Urinary bladder (tissue), 4 donors: ENCODE measurements at places on chromosomes 7 and 10. TPM values are rescaled to one million over a fixed set of nuclear protein-coding genes. Genes with fewer than 3 reads are reported as not detected.
A peak's percentile ranks its signal among the peaks of the same experiment; 100 is the strongest.

- no peak for DNase-seq
Measured at GRCh38 chr7:56174346-56174874, 58.2 kb upstream of the NUPR2 start.

The ERV3-1 gene
- polyA plus RNA-seq: 6.2 TPM

DNA sequence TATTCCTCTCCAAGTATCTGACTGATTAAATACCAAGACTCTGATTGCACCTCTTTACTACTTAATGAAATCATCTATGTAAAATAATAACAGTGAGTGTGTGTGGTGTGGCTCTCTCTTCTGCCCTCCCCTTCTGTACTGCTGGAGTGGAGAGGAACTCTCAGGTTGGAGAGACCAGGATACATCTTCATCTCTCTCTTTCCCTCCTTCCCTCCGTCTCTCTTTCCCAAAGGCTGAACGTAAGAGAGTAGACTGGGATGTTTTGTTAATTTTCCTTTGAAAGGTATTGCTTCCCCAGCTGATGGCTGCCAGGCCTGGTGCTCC is 272 bp upstream of the GJC3 start:
- DNase-seq: no peak

The TAC1 gene
- polyA plus RNA-seq: 0.91 TPM

The ELMO1 gene
- 14.1 TPM for polyA plus RNA-seq

The GTF2IRD2 gene
- 12.6 TPM for polyA plus RNA-seq

DNA sequence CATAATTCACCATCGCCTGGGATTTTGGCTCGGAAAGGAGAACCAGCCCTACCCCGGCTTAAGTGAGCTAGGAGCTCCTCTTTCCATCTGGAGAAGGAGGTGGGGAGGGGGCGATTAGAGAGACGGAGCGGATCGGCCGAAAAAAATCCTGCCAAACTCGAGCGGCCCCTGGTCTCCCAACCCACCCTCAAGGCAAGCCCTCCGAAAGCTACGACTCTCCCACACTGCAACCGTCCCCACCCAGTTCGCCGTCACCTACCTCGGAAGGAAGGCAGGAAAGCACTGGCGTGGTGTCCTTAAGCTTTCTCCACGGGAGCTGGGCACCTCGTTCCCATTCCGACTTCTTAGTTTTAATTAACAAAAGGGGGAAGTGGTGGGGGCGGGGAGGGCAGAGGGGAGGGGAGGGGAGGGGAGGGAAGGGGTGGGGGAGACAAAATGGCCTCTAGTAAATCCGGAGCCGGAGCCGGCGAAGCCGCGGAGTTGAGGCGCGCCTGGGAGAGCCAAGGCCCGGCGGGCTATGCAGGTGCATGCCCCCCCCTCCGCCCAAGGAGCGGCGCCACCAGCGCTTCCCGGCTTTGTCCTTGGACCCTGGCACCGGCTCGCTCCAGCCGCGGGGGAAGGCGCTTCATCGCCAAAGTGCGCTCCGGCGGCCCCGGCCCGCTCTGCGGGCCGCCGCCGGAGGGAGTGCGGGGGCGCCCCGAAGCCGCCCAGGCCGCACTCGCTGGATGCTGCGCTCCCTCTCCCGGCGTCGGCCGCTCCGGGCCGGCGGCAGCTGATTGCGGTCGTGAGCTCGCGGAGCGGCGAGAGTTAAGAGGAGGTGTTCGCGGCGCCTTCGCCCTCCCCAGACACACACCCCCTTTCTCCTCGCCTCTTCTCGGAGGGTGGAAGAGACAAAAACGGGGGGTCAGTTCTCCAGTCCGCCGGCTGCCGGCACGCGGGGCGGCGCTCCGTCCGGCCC is at the start of gene LRRC4:
TSS of gene LRRC4 (minus strand) at position 784 of the 958 bp plus-strand sequence. CDS start 797 bp downstream, outside the sequence.
- DNase-seq: no peak

GRCh38 chr7:140592964-140593671 is 47.5 kb downstream of the DENND2A start:
- DNase-seq: no peak

The GIMAP6 gene
- 30.3 TPM for polyA plus RNA-seq

- no peak for DNase-seq
Measured at GRCh38 chr10:31347705-31348104, 28.7 kb downstream of the ZEB1 start.

GRCh38 chr10:78619115-78619851 is 449.5 kb upstream of the ZMIZ1 start:
- DNase-seq: peak; percentile 48

The OGDHL gene
- 0.87 TPM for polyA plus RNA-seq

The RRP12 gene
- 12.3 TPM for polyA plus RNA-seq

- no peak for DNase-seq
Measured at GRCh38 chr10:131857156-131858117, 43.4 kb upstream of the PPP2R2D start.

The UCN3 gene
- polyA plus RNA-seq: not detected

DNA sequence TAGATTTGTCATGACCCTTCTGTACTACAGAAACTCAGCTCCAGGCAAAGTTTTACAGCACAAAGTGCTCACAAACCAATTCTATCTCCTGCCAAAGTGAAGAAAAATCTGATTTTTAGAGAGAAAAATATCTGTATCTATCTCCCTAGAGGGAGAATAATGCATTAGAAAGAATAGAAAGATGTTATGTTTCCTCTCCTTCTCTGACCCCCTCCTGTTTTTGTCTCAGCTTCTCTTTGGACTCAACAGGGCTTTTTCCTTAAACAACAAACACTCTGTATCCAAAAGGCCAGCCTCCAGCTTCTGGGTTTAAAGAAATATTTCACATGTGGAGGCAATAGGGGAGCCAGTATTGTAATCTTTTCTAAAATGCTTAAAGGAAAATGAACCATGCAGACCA is 627.4 kb downstream of the REEP3 start:
- DNase-seq: no peak

The TMEM236 gene
- polyA plus RNA-seq: 0.44 TPM

GRCh38 chr7:38070718-38071117 is 107.3 kb upstream of the STARD3NL start:
- no peak for DNase-seq

- no peak for DNase-seq
Measured at GRCh38 chr7:100013328-100013676, 2.1 kb upstream of the ZKSCAN1 start.

GRCh38 chr7:150373049-150373801 is 4.6 kb downstream of the REPIN1 start:
- no peak for DNase-seq

The CHST12 gene
- 29.6 TPM for polyA plus RNA-seq

The MMP21 gene
- polyA plus RNA-seq: not detected

- no peak for DNase-seq
Measured at GRCh38 chr7:149773446-149774236, at the start of gene ZNF467. Gene ZNF467 (minus strand): TSS chr7:149773588. CDS start chr7:149771032, 2,556 bp downstream.

DNA sequence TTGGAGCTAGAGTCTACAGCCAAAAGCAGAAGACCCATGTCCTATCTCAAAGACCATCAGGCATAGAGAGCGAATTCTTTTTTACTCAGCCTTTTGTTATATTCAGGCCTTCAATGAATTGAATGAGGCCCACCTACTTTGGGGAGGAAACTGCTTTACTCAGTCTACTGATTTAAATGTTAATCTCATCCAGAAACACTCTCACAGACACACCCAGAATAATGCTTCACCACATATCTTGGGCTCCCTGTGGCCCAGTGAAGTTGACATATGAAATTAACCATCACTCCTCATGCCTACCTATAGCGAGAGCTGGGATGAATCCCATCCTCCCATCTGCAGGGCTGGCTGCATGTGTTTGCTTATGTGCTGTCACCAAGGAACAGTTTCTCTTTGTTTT is 26.0 kb upstream of the SORCS3 start:
- DNase-seq: no peak

- DNase-seq: no peak
Measured at GRCh38 chr7:37973915-37974314, 53.5 kb downstream of the EPDR1 start.

- no peak for DNase-seq
Measured at GRCh38 chr7:40760987-40761386, 626.2 kb downstream of the SUGCT start.

GRCh38 chr7:132072165-132072564 is 504.1 kb downstream of the PLXNA4 start:
- no peak for DNase-seq

GRCh38 chr7:120735791-120736190 is 122.2 kb downstream of the TSPAN12 start:
- DNase-seq: no peak

The SPDYE2 gene
- polyA plus RNA-seq: 0.14 TPM

- no peak for DNase-seq
Measured at GRCh38 chr7:2270495-2270894, 28.5 kb downstream of the NUDT1 start.

- DNase-seq: no peak
Measured at GRCh38 chr7:14332155-14332554, 342.7 kb upstream of the ETV1 start.

- no peak for DNase-seq
Measured at GRCh38 chr7:31102151-31102972, 50.3 kb downstream of the ADCYAP1R1 start.

- no peak for DNase-seq
Measured at GRCh38 chr10:118960157-118961090, 69.1 kb upstream of the NANOS1 start.
